ENCODE measurements at places on chromosomes 1 and 21. TPM values are rescaled to one million over a fixed set of nuclear protein-coding genes. Genes with fewer than 3 reads are reported as not detected.

GRCh38 chr1:150321826-150322166 lies 463 bp downstream of the PRPF3 start:
- DNase-seq: no peak

The SPATA45 gene
- total RNA-seq: not detected

DNA sequence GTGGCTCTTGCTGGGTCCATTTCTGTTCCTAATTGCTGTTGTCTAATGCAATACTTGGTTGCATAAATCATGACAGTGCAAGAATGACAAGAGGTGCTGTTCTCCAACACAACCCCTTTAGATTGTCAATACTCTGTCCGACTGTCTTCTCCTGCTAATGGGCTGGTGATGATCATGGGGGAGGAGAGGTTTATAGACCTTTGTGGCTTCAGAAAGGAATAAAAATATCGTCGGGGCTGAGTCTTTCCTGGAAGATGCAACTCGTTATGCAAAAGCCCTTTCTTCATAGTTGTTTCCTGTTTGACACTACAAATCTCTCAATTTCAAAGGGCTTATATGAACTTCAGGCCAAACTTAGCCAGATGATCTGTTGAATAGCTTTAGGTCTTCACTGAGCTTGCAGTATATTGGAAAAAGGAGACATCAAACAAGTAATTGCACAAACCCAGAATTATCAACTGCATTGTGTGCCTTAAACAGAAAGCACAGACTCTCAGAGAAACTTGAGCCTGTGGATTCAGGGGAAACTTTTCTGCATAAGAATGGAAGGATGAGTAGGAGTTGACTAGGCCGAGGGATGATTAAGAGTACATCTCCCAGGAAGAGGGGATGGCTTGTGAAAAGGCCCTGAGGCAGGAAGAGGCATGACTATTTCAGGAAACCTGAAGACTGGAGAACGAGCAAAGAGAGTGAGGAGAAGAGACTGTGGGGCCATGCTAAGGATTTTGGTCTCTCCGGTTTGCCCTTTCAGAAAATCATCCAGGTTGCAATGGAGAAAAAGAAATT lies 107.6 kb downstream of the TSEN15 start:
- DNase-seq: no peak

The HSF2BP gene
- under 0.01 TPM for total RNA-seq

The KCNA3 gene
- 37.2 TPM for total RNA-seq

DNA sequence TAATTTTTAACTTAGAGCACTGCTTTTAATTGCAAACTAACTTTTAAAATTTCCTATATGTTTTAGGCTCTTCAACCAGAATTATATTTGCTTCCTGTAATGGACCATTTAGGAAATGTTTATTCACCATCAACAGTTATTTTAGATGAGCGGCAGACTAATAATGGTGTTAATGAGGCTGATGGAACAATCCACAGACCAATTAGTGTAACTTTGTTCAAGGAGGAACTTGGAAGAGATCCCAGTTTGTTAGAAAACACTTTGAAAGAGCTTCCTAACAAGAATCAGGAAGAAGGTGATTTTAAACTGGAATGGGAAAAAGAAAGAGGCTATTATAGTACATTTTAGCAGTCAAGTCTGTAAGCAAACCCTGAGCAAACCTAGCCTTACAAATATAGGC lies 19.4 kb upstream of the GNG5 start:
- no peak for DNase-seq

The SMPDL3B gene
- total RNA-seq: 9.7 TPM

- DNase-seq: no peak
These were observed 15.1 kb upstream of the PLA2G2E start for GRCh38 chr1:19938472-19938871.

GRCh38 chr21:34877485-34878128 lies 171.5 kb downstream of the RUNX1 start:
- no peak for DNase-seq

DNA sequence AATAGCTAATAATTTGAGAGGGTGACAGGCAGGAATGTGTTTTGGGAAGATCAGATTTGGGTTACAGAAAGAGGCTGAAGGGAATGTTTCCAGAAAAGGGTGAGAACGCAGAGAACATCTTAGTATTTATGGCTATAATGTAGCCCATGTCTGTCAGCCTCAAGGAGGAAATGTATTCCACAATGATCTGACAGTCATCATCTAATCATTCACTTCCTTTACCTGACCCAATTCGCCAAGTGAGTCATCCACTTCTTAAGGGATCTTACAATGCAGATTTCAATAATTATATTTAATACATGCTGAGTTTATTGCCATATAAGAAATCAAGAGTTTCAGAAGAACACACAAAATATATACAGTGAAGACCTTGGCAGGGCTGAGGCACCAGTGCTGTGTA lies 10.8 kb downstream of the TRIM45 start:
- no peak for DNase-seq

GRCh38 chr21:43694437-43695079 lies 24.4 kb upstream of the PDXK start:
- DNase-seq: no peak

- peak; percentile 50 for DNase-seq
These were observed 220.8 kb downstream of the SLC35F3 start for GRCh38 chr1:234125283-234125682.

- DNase-seq: peak; percentile 39
These were observed 1.9 kb downstream of the FTCD start for GRCh38 chr21:46153247-46154154.

DNA sequence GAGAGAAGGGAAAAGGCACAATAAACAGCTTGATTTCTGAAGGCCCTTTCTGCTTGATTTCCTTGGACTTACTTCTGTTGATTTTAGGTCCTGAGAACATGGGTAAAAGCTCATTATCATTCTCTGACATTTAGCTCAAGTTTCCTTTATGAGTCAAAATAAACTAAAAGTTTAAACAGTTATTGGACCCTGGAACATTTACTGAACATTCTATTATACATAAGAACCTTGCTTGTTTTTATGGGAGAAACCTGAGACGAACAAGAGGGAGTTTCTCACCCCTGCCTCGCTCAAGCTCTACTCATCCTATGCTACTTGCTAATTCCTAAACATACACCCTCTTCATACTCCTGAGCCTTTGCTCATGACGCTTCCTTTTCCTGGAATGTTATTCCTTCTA lies 538.3 kb upstream of the PKN2 start:
- DNase-seq: no peak

DNA sequence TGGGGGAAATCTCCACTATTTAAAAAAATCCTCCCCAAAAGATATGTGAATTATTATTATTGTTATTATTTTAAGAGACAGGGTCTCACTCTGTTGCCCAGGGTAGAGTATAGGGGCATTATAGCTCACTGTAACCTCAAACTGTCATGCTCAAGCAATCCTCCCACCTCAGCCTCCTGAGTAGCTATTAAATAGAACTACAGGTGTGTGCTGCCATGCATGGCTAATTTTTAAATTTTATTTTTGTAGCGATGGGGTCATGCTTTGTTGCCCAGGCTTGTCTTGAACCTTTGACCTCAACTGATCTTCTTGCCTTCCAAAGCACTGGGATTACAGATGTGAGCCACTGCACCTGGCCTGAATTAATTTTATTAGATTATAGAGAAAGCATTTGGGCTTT lies 116.8 kb downstream of the RABGAP1L start:
- no peak for DNase-seq

GRCh38 chr1:42962641-42963377 lies 4.1 kb upstream of the SLC2A1 start:
- DNase-seq: peak; percentile 68

GRCh38 chr1:185670187-185670627 lies 64.0 kb upstream of the HMCN1 start:
- DNase-seq: peak; percentile 80

The PTPN14 gene
- 4.6 TPM for total RNA-seq

DNA sequence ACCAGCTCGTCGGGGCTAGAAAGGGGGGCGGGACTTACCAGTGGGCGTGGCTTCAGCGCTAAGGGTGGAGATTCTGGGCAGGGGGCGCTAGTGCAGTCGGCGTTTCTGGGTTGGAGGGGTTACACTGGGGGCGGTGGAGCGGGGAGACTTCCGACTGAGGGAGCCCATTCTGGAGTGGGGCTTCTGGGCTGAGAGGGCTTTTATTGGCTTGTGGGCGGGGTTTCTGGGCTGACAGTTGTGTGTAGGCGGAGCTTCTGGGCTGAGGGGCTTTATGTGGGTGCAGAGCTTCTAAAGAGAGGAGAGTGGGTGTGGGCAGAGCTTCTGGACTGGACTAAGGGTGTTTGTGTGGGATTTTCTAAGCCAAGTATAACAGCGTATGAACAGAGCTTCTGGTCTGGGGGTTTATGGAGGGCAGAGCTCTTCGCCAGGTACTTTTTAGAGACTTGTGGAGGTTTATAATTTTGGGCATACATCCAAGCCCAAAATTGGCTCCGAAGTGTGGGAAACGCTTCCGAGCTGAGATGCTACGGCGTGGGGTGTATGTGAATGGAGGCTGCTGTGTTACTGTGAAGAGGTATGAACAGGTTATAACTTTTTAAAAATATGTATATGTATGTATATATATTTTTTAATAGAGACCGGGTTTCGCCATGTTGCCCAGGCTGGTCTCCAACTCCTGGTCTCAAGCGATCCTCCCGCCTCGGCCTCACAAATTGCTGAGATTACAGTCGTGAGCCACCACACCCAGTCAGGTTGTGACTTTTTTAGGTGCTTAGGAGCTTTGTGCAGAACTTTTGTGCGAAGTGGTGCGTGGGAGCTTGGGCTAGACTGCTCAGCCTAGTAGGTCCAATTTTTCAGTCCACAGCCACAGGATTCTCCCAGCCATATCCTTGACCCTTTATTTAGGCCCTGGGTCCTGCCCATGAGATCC lies 825 bp downstream of the TMEM39B start:
- peak; percentile 97 for DNase-seq

The TMEM82 gene
- total RNA-seq: not detected

DNA sequence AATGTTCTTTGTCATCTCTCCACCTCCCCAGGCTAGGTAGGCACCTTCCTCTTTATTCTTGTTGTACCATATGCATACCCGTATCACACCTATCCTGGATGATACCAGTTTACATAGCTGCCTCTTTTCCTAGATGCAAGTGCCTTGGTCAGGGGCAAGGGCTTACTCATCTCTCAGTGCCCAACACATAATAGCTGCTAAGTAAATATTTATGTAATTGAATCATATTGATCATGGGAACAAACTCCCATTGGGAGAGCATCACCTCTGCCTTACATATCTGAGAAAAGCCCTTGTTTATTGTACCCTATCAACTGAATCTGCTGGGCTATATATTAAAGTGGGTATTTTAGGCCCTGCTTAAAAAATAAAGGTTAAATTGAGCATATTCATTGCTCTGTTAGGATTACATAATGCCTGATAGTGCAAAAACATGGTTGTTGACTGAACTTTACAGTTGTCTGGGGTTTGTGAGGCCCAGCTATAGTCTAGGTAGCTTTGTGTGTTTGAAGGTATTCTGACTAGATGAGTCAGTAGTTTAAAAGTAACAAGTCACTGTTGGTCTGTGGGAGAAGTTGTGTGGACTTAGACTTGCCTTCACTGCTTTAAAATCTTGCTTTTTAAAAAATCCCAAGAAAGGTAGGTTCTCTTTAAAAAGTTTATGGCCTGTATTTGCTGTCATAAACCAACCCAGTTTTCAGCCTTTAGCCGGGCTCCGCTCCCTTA lies 82.6 kb downstream of the OLFML2B start:
- no peak for DNase-seq

The PSRC1 gene
- 1.3 TPM for total RNA-seq

The TMEM79 gene
- total RNA-seq: 4.8 TPM

DNA sequence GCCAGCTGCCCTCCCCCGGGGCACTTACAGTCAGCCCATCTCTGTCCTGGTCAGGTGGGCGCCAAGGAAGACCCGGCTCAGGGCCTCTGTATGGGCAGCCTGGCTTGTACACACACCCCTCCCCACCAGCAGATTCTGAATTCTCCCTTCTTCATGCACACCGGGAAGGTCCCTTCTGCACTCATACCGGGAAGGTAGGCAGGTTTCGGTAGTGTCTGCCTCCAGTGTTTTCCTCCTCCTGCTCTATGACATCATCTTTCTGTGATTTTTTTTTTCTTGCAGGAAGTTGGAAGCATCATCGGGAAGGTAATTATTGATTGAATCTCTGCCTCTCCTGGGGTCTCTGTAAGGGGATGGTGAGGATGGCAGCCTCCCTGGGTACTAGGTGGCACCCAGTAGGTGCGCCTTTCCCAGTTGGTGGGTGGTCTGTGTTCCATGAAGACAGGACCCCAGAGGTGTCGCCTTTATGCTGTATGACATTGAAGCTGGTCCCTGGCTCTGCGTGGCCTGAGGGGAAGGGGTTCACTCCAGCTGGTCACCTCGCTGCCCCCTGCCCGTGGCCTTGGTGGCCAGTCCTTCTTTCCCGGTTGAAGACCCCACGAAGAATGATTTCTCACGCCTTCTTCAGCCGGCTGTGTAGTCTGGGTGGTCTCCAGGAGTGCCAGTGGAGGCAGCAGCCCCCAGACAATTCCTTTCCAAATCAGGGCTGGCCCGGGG lies 82.1 kb upstream of the COL6A1 start:
- no peak for DNase-seq

GRCh38 chr1:107559881-107560280 lies 405.1 kb downstream of the VAV3 start:
- no peak for DNase-seq

DNA sequence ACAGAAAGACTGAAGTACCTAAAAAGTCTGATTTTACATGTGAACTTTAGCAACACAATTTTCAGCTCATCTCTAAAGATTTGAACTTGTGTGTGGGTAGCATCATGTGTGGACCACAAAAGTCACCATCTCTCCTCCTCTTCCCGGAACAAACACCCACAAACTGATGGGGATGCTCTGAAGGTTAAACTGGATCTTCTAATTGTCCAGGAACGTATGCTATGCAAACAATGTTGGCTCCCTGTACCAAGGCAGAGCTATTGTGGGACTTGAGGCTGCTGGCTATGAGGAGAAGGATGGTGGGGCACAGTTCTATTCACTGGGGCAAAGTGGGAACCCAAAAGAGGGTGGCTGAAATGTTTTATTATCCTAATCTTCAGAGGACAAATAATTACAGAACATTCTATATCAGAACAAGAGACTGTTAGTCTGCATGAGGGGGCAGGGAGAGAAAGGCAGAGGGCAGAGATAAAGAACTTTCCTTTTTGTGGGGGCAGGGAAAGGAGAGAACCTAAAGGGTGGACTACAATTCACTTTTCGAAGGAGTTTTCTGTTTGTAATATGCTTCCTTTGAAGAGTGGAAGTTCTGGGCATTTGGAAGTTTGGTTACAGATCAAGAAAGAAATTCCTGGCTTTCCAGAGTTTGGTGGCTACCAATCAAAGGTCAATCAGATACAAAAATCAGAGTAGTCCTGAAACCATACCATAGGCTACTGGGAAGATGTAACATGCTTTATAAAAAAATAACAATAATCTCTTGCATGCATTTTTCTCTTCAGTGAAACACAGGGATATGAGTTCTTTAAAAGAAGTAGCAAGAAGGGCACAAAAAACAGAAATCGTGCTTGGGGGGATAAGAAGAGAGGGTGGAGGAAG lies 62.9 kb downstream of the GADD45A start:
- no peak for DNase-seq

DNA sequence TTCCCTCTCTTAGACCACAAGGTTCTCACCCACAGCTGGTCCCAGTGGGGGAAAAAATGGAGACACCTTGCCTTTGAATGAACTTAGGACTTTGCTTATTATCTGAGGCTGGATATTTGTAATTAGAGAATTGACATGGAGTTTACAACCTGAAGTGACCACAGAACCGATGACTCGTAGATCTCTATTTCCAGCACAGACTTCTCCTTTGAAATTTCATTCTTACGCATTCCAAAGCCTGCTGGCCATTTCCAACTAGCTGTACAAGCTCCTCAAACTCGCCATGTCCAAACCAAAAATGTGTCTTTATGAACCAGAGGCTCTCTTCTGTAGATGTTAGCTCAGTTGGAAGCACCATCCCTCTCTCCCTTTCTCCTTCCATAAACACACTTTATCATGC lies 12.0 kb downstream of the RAB7B start:
- DNase-seq: no peak

- DNase-seq: peak; percentile 28
These were observed 12.8 kb downstream of the ZFP69B start for GRCh38 chr1:40462956-40463590.

Measured in hematopoietic multipotent progenitor cell (in vitro differentiated cells).